ENCODE measurements at places on chromosomes 13 and 19. TPM values are rescaled to one million over a fixed set of nuclear protein-coding genes. Genes with fewer than 3 reads are reported as not detected.
A peak's percentile ranks its signal among the peaks of the same experiment; 100 is the strongest.

The KIR3DL1 gene
- not detected for total RNA-seq

- DNase-seq, result no peak
Measured at GRCh38 chr13:105762096-105762495, 773.4 kb downstream of the EFNB2 start.

DNA sequence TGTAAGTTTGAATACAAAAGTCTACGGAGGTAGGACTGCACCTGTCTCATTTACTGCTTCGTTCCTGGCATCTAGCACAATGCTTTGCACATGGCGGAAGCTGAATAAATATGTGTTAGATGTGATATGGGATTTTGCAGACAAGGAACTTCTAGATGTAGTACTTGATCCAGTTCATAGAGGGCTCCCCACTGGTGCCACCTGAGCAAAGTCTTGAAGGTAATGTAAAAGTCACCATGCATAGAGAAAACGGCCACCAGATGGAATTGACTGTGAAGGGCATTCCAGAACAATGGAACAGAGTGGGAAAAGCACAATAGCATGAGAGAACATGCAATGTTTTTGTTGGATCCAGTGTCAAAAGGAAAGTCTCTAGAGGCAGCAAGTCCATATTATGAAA is 209.3 kb downstream of the HS6ST3 start:
- DNase-seq, result no peak

- no peak for DNase-seq
Measured at GRCh38 chr13:40287428-40287827, 379.0 kb downstream of the FOXO1 start.

- no peak for DNase-seq
Measured at GRCh38 chr19:49436381-49437017, 4.8 kb downstream of the SLC17A7 start.

The PTH2 gene
- total RNA-seq, result not detected

- no peak for DNase-seq
Measured at GRCh38 chr19:16678498-16678897, 17.6 kb downstream of the TMEM38A start.

The FLT3 gene
- not detected for total RNA-seq

DNA sequence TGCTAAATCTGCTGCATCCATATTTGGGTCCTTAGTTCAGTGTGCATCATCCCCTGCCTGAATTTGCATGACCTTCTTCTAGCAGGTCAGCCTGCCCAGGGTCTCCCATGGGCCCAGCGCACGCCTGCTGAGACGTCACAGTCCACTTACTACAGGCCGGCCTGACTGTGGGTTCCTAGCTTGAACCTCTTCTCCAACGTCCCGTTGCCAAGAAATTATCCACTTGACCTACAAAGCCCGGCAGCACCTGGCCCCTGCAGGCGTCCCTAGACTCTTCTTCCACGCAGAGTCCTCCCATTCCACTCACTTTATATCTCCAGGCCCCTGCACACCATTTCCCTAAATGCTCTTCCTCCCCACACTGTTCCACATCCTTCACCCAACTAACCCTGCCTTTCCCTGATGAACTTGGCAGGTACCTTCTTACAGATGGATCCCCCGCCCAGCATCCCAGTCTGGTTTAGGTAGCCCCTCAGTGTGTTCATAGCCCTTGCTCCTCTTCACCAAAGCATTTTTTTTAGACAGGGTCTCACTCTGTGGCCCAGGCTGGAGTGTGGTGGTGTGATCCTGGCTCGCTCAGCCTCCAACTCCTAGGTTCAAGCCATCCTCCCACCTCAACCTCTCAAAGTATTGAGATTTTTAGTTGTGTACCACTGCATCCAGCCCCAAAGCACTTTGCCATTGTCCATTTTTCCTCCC is 155.0 kb upstream of the SOX1 start:
- DNase-seq, result no peak

The DACH1 gene
- not detected for total RNA-seq

GRCh38 chr19:55075371-55075998 is at the start of gene EPS8L1:
EPS8L1 (plus strand) TSS chr19:55075869; CDS start chr19:55076445, 576 bp downstream.
- no peak for DNase-seq

DNA sequence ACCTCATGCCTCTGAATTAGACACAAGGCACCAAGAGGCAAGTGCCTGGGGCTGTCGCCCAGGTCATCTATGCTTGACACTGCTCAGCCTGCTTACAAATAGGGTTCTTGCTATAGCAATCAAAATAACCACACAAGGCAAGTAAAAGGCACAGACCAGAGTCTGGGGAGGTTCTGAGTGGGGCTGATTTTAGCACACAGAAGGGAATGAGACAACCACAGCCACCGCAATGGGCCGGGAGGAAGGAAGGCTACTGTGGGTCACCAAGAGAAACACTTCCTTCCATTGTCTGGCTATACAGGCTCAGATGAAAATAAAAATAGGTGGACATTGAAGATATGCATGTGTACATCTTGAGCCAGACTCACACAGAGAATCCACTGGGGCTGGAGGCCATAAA is 159.1 kb downstream of the DLEU7 start:
- peak; percentile 76 for DNase-seq

DNA sequence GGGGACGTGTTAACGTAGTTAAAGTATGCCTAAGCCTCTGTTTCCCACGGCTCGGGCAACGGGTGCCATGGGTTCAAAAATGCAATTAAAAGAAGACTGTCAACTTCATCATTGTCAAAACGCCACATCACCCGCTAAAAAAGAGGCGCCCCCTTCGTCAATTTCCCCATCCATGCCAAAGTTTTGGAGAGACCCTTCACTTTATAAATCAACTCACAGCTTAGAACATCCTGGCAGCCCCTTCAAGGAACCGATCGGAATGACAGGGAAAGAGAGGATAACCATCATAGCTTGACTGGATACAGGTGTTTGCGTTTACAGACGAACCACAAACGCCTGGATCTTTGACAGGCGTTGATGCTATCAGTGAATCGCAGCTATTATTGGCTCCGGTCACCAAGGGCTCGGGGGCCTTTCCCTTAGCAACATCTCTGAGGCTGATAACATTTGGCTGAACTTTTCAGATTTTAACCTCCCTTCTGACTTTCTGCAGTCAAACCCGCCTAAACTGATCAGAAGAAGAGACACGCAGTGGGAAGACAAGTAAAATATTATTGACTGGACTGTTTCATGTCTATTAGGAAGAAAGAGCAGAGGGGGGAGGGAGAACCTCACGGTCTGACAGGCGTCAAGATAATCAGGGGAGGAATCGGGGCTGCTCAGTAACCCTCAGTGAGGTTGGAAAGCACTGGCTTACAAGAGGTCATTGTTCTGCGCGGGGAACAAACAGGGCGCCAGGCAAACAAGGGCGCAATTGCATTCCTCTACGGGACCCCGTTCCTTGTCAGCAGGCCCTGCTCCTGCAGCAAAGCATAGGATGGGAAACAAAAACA is 322.5 kb upstream of the ZNF507 start:
- peak; percentile 41 for DNase-seq

DNA sequence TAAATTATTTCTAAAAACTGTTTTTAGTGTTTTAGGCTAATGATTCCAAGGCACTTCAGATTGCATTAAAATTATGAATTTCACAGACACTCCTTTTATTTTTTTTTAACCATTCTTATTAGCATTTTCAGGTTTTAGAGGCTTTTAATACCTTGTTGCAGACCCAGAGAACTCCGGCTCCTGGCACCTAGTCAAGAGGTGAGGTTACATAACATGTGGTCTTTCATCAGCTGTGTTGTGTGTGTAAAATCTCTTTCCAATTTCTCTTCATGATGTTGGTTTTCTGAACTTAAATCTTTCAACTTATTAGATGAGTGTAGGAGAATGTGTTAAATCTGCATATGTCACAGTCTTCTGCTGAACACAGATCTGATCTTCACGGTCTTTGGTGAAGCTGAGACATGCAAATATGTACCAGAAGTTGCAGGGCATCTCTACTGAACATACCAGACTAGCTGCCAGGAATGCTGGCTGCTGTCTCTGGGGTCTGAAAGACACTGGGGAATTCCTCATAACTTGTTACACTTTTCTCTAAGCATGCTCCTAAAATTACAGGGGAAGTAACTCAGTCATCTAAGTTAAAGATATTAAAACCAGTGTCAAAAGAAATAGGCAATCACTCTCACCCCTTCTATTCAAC is 1165.3 kb downstream of the EFNB2 start:
- no peak for DNase-seq

DNA sequence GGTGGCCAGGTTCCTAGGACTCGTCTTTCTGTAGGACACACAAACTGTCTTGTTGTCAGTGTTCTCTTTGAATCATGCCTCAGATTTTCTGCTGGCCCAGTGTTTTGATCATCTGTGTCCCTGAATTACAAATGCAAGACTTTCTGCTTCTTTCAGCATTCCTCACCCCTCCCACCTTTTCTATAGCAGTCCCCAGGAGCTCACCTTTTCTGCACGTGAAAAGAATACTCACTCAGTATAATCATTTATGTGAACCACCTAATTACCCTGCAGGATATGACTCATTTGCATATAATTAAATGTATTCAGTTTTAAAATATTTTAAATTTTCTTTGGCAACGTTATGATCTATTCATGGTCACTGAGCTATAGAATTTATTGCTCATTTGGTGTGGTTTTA is 389.2 kb downstream of the ITGBL1 start:
- no peak for DNase-seq

- DNase-seq, result no peak
Measured at GRCh38 chr13:97686594-97686993, 252.6 kb downstream of the RAP2A start.

DNA sequence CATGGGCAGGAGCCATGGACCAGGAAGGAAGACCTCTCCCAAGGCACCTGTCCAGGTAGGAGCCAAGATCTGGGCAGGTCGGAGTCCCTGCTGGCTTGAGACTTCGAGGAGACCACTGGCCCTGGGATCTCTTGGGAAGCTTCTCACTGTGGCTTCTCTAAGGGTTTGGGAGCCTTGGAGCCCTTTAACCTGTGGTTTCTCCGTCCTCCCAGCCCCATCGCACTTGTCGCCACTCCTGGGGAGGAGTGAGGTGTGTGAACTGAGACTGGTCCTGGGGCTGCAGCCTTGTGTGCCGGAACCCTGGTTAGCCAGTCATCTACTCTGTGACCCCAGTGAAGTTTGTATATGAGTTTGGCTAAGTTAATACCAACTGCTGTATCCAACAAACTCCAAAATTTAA is 8.2 kb downstream of the ZNF805 start:
- no peak for DNase-seq

- DNase-seq, result peak; percentile 9
Measured at GRCh38 chr13:20960663-20961309, 58.2 kb upstream of the XPO4 start.

GRCh38 chr19:15672580-15673175 is at the start of gene CYP4F12:
CYP4F12 (plus strand) TSS chr19:15673087; CDS start chr19:15673530, 443 bp downstream.
- DNase-seq, result peak; percentile 69

GRCh38 chr19:40650749-40651305 is 39.6 kb downstream of the NUMBL start:
- peak; percentile 43 for DNase-seq

GRCh38 chr13:51223560-51224270 is 1.5 kb downstream of the FAM124A start:
- no peak for DNase-seq

DNA sequence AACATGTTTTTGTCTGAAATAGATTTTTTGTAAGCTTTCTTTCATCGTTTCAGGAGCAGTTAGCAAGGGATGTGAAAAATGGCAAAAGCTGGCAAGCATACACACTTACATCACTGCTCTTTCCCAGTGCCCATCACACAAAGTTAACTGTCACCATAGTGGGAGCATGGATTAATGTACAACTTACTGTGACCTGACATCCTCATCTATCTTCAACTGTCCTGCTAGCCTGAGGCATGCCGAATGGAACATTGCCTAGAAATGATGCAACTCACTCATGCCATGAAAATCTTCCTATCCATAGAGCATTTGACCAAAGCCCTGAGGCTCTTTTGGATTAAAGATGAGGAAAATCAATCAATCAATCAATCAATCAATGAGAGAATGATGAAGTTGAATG is 491.7 kb upstream of the SLC10A2 start:
- peak; percentile 21 for DNase-seq

The SLC25A41 gene
- not detected for total RNA-seq

- DNase-seq, result peak; percentile 15
Measured at GRCh38 chr13:40682449-40683240, 16.2 kb upstream of the FOXO1 start.

The SHD gene
- total RNA-seq, result 0.12 TPM

DNA sequence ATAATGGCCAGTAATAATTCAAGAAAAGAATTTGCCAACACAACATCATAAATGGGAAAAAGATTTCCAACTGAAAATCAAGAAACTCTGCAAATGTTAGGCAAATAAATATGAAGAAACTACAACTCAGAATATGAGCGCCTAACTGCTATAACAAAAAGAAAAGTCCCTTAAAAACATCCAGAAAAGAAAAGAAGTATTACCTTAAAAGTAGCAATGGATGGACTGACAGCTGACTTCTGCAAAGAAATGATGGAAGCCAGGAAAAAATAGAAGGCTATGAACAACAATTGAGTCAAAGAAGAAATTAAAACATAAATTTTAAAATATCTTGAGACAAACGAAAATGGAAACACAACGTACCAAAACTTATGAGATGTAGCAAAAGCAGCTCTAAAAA is 482.3 kb upstream of the ZNF507 start:
- no peak for DNase-seq

GRCh38 chr13:102280366-102280765 is 121.5 kb downstream of the FGF14 start:
- no peak for DNase-seq

The RNASEH2B gene
- total RNA-seq, result 70.3 TPM

GRCh38 chr13:40680659-40681323 is 14.3 kb upstream of the FOXO1 start:
- DNase-seq, result no peak

DNA sequence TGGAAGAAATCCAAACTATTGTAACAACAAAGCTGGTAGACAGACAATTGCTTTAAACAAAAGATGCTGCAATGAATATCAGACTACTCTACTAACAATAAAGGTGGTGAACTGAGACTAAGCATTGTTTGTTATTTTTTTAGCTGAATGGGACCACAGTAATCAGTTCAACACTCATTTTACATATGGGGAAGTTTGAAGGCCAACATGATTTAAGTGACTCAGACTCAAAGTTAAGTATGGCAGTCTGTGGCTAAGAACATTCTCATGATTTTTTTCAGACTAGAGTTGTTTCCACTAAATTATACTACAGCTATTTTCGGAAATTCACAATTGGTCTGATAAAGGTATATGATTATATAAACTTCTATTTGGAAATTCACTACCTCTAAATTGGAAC is 10.4 kb downstream of the EXOSC8 start:
- no peak for DNase-seq

The ZNF329 gene
- 6.8 TPM for total RNA-seq

DNA sequence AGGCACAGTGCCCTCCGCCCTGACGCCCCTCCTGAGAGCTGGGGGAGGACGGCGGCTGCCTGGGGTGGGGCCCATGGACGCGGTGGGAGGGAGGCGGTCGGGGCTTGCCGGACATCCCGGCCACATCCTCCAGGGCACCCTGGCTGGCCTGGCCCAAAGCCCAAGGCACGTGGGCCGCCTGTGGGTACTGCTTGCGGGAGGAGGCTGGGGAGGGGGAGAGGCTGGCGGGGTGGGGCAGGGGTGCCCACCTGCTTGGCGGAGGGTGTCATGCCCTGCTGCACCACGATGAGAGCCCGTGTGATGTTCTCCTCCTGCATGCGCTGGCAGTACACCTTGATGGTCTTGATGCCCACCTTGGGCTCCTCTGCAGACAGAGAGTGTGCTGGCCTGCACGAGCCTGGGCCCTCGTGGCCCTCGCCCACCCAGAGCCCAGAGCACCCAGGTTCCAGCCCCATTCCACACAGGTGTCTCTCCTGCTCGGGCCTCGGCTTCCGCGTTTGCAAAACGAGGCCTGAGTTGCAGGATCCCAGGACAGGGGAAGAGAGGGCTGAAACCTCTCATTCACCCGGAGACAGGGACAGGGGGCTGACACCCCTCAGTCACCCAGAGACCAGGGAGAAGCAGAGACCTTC is 3.5 kb downstream of the POLR2E start:
- DNase-seq, result no peak

- peak; percentile 80 for DNase-seq
Measured at GRCh38 chr19:34960940-34961679, 2.9 kb downstream of the ZNF792 start.

The CRLF1 gene
- 2.8 TPM for total RNA-seq
